ENCODE measurements at places on chromosomes 7 and 10.

GRCh38 chr10:75462865-75463264, 31.4 kb downstream of the LRMDA start:
- DNase-seq = no peak

DNA sequence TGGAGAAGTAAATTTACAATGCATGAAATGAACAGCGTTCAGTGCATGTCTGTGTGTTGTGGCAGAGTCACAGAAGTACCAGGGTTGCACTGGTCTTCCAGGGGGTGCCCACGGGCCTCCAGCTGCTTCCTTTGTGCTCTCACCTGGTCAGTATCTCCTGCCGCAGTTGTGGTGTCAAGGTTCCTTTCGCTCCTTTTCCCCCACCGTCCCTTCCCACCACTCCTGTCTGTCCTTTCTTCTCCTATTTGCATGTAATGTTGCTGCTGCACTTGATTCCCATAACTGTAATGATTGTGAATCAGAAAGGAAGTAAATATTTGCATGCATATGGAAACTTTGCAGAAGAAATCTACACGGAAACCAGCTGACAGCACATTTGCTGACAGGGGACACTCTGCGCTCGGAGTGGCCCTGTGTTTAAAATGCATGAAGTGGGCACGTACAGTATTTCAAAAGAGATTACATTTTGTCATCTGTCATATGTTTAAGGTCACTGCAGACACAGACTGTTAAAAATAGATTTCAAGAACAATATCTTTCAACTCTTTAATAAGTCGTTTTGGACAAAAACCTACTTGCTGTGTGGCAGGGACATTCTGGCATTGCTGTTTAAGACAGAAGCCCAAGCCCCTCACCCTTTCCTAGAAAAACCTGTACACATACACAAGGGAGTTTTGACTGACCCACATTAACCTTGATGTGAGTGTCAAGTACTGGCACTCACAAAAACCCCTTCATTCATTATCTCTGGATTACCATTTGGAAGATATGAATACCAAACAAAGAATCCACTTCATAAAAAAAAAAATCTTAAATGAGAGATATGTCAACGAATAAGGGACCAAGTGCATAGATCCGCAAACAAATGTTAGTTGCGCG, 336.7 kb upstream of the KLF6 start:
- DNase-seq = no peak

DNA sequence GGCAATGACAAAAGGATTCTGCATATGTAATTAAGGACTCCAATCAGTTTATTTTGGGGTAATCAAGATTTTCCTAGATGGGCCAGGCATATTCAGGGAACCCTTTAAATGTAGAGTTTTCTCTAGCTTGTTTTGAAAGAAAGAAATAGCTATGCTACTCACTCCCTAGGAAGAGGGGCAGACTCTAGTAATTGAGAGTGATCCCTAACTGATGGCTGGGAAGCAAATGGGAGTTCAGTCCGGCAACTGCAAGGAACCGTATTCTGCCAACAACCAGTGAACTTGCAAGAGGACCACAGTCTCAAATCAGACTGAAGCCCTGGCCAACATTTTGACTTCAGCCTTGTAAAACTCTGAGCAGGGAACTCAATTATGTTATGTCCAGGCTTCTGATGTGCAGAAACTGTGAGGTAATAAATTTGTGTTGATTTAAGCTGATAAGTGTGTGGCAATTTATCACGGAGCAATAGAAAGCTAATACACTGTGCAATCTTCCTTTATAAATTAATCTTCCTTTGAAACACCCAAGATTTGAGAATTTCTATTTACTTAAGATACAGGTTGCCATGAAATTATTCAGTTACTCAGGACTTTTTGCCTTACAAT, 14.0 kb downstream of the AOAH start:
- no peak for DNase-seq

DNA sequence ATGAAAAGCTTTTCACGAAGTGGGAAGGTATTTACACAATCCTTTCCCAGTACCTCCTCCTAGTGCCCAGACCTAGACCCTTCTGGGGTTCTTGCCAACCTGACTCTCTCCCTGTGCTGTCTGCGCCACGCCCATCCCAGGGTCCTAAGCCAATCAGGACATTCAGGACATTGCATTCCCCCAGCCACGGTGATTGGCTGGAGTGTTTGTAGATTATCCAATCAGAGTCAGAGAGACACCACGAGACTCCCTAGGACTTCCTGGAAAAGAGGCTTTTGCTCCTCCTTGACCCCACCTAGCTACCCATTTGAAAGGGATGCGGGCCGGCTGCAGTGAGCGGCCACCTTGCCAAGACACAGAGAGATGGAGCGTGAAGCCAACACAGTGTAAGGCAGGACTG, 3.5 kb upstream of the GDF2 start:
- DNase-seq = no peak

GRCh38 chr7:17852361-17852760, 87.9 kb downstream of the SNX13 start:
- DNase-seq = no peak

- DNase-seq = no peak
Measured at GRCh38 chr7:140402178-140402835, 1.6 kb upstream of the RAB19 start.

DNA sequence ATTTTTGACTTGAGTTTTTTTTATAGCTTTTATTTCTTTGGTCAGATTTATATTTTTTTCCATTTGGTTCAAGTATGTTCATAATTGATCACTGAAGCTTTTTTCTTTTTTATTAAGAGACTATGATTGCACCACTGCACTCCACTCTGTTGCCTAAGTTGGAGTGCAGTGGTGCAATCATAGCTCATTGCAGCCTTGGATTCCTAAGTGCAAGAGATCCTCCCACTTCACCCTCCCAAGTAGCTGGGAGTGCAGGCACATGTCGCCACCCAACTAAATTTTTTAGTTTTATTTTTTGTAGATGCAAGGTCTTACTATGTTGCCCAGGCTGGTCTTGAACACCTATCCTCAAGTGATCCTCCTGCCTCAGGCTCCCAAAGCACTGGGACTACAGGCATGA, 97.7 kb upstream of the KIF5B start:
- no peak for DNase-seq

DNA sequence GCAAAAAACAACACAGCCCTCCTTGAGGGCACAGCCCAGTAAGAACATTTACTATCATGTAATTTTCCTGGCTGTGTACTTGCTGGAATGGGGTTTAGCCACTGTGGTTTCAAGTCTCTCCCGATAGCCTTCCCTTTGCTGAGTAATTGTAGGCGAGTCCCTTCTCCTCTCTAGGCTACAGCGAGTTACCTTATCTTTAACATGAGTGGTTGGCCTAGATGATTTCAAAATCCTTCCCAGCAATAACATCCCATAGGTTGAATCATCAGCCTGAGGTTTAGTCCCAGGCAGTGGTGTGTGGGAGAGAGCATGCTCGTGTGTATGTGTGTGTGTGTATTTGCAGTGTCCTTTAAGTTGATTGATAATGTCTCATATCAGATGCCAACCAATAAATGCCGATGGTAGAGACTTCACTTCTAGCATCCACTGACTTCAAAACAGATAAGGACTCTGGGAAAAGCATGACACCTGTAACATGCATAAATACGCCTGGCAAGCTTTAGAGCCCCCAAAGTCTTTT, 142.9 kb upstream of the ZMIZ1 start:
- DNase-seq = no peak

DNA sequence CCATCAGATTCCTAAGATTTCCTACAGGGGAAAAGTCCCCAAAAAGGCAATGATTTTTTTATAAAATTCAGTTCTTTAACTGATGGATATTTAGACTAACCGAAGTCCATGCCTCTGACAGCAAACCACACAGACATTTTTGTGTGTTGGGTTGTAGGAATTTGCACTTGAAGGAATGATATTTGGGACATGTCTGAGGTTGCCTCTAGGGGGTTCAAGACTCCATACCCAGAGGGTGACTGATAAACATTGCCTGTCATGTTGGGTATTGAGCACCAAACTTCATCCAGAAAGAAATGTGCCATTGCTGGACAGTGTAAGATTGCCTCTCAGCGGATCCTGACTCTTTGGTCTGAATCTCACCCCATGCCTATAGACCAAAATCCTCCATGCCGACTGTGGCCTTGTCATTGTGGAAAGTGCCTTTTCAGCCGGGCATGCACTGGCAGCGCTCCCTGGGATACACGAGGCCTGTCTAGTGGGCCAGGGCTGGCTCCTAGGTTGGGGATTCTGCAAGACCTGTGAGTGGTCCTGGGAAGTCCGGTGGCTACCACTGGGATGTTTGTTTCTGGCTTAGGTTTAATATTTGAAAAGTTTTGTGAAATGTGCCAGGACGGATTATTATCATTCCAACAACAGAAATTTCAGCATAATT, 252.9 kb downstream of the WDR37 start:
- no peak for DNase-seq

GRCh38 chr7:159144758-159145489, at the start of gene VIPR2:
Gene VIPR2 (minus strand): TSS chr7:159144867. CDS start chr7:159144771, 96 bp downstream.
- DNase-seq = peak; percentile 53

DNA sequence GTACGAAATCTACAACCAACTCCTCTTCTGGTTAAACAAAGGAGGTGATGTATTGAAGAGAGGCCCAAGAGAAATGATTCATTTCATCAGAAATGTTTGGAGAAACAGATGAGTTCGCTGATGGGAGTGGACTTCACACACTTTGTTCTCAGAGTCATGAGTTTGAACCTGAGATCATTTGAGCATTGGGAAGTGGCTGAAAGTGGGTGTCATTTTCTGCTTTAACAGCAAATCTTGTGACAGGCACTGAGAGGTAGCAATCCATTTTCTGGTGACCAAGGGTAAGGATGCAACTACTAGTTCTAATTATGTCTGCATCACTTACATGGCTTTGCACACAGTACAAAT, 51.4 kb downstream of the RBM20 start:
- no peak for DNase-seq

DNA sequence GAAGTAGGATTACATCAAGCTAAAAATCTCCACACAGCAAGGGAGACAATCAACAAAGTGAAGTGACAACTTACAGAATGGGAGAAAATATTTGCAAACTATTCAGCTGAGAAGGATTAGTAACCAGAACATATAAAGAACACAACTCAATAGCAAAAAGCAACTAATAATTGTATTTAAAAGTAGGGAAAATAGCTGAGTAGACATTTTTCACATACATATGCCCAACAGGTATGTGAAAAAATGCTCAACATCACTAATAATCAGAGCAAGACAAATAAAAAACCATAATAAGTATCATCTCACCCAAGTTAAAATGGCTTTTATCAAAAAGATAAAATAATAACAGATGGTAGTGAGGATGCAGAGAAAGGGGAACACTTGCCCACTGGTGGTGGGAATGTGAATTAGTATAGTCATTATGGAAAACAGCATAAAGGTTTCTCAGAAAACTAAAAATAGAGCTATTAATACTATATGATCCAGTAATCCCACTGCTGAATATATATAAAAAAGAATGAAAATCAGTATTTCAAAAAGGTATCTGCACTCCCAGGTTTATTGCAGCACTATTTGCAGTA, 784.5 kb upstream of the C7orf33 start:
- no peak for DNase-seq

- no peak for DNase-seq
Measured at GRCh38 chr10:12943425-12943824, 58.1 kb downstream of the CCDC3 start.

GRCh38 chr10:76456197-76456596, 1024.8 kb downstream of the LRMDA start:
- DNase-seq = no peak

DNA sequence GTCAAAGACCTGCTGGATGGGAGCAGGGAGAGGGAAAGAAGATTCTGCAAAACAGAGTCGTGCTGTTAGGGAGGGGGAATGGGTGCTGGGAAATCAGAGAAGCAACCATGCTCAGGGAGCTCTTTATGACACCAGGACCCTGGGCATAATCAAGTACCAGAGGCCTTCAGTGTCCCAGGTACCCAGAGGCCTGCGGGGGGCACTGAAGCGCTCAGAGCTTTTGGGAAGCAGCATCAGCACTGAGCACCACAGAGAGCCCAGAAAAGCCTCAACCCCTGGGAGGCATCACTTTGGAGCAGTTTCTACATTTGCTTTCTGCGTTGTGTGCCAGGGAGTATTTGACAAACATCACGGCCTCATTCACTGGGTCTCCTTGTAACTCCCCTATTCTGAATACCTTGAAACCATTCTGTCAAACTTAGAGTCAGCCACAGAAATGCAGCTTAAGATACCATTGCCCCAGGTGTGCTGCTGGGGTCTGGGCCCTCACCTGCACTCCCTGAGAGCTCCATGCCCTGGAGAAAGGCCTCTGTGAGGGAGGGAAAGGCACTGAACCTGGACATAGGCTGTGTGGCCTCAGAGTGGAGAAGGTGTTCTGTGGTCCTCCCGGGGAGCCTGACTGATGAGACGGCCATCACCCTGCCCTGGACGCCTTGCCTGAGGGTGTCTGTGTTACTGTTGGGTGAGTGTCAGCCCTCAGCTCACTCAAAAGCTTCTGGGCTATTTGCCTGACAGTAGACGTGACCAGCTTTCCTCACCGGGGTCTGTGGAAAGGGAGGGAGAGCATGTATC, 37.1 kb downstream of the CXCL12 start:
- DNase-seq = no peak

DNA sequence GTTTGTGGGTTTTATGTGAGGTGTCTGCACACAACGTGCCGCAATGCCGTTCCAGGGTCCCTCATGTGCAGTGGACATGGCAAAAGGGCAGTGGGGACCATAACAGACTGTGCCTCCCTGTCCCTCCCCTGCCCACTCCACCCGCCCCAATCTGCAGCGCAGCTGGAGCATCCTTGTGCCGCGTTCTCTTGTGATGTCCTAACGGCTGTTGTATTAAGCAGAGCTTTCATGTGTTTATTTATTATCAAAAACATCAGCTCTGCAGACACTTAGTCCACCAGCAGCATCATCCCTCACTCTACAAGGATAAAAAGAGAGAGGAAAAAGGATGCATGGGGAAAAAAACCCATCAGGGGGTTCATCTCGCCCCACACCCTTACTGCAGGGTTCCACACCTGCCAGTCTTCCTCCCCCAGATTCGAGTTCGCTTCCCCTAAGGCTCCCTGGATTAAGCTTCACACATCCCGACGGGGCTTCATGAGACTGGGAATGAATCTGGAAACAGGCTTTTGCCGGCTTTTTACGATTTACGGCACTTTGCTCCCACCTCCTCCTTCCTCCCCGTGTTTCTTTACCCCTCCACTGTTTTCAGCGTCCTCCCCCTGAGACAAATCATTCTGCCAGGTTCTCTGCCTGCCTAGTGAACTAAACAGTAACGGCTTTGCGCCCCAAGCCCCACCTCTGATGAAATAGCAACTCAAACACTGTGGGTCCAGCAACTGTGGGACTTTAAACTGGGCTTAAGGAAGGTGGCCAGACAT, 301.4 kb downstream of the CAMK1D start:
- DNase-seq = no peak

DNA sequence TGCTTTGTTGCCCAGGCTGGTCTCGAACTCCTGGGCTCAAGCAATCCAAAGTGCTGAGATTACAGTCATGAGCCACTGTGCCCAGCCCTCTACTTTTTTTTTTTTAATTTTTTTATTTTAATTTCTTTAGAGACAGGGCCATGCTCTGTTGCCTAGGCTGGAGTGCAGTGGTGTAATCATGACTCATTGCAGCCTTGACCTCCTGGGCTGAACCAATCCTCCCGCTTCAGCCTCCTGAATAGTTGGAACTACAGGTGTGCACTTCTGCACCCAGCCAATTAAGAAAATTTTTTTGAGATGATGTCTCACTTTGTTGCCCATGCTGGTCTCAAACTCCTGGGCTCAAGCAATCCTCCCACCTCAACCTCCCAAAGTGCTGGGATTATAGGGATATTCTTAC, 528.6 kb downstream of the GATA3 start:
- no peak for DNase-seq

- no peak for DNase-seq
Measured at GRCh38 chr10:4434516-4435071, 391.4 kb upstream of the AKR1E2 start.

All from activated naive CD4-positive, alpha-beta T cell treated with anti-CD3 and anti-CD28 coated beads, Interleukin-2, amount 10 ng/mL, durations not matched to agents 7 days and 5 days (primary cell).